NCI-H2081 (cell line): ENCODE measurements at places on chromosomes 7 and 10.

DNA sequence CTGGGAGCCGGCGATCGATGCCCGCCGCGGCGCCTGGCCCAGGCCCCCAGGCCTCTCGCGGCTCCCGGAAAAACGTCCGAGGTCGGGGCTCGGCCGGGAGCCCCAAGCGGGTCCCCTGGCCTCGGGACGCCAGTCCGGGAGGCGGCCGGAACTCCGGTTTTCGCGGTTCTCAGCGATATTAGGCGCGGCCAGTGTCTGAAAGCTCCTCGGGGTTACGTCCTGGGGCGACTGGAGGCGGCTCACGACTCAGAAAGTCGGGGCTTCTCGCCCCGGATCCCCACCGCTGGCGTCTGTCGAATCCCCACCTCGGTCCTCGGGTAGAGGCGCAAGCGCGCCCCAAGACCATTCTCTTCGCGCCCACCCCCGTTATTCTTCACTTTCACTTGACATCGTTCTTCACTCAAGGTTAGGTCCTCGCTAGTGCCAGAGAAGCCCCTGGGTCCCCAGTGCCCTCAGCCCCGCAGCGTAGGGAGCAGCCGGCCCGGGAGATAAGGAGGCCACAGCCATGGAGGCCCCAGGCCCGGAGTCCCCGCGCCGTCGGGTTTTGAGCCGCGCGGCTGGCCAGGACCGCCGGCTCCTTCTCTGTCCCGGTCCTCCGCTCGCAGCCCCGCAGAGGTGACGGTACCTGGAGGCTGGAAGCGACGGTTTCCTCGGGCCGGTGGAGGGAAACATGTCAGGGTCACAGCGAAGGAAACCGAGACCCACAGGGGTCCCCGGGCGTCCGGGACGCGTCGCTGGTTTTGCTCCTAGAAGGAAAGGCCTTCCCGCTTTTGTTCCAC, 35.2 kb upstream of the EBLN1 start:
- DNase-seq, result no peak

GRCh38 chr10:60335708-60336107, 54.0 kb downstream of the ANK3 start:
- DNase-seq, result no peak

GRCh38 chr7:129213828-129214227, 11.0 kb upstream of the AHCYL2 start:
- peak; percentile 23 for DNase-seq

- DNase-seq, result peak; percentile 91
Observed at GRCh38 chr7:119175911-119176627, 951.6 kb downstream of the ANKRD7 start.

GRCh38 chr7:151141855-151142685, 25.4 kb downstream of the GBX1 start:
- DNase-seq, result no peak

DNA sequence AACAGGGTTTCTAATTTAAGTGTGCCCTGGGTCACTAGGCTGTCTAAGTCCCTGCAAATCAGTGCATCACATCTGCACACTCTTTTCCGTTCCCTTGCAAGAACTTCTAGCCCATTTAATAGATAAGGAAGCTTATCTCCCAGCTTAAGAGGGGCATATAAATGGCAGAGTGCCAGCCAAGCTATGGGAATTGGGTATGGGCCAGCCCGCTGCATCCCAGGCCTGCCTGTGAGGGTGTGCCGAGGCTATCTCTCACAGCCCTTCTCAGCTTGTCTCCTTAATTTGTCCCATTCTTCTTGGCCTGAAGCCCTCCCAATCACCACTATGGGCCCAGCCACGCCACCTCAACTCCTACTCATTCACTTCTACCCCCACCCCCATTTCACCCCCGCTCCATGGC, 14.7 kb downstream of the AQP1 start:
- no peak for DNase-seq

DNA sequence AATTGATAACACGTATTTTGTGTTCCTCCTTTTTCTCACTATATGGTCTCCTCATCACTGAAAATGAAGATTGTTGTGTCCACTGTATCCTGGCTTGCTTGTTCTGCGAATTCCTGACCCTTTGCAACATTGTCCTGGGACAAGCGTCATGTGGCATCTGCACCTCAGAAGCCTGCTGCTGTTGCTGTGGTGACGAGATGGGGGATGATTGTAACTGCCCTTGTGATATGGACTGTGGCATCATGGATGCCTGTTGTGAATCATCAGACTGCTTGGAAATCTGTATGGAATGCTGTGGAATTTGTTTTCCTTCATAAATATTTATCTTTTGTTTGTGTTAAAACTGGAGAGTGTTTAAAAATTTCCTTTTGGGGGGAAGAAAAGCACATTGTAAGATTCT, 93.7 kb downstream of the MDFIC start:
- no peak for DNase-seq

DNA sequence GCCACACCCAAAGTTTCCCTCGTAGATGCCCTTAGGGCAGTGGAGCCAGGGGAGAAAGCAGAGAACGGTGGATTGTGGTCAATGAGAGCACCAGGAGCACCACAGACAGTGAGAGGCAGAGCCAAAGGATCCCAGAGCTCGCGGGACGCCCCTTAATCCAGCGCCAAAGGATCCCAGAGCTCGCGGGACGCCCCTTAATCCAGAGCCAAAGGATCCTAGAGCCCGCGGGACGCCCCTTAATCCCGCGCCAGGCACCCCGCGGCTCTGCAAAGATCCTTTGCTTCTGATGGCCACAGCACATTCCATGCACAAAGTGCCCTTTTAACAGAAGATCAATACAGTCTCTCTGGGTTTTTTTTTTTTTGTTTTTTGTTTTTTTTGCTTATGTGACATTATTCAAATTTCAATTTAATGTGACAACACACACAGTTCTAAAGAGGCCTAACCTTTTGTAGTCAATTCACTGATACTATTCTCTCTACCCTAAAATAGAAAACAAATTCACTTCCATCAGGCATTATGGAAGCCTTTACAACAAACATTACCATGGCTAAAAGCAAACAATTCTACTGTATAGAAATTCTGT, 52.9 kb upstream of the NCAPG2 start:
- no peak for DNase-seq

DNA sequence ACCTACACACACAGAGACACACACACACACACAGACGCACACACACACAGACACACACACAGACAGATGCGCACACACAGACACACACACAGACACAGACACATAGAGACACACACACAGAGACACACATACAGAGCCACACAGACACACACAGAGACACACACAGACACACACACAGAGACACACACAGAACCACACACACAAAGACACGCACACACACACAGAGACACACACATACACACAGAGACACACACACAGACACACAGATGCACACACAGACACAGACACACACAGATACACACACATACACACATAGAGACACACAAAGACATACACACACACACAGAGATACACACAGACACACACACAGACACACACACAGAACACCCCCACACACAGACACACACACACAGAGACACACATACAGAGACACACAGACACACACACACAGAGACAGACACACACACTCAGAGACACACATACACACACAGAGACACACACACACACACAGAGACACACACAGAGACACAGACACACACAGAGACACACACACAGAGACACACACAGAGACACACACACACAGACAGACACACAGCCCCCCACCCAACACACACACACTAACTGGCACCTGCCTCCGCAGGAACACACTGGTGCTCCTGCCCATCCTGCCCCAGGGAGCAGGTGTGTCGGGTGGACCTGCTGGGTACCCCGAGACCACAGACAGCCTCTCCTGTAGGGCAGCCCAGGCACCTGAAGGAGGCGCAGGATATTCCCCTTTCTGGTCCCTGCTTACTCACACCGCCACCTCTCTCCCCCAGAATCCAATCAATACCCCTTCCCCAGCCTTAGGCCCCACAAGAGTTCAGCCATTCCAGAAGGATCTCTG, 5.4 kb upstream of the FZD9 start:
- no peak for DNase-seq

DNA sequence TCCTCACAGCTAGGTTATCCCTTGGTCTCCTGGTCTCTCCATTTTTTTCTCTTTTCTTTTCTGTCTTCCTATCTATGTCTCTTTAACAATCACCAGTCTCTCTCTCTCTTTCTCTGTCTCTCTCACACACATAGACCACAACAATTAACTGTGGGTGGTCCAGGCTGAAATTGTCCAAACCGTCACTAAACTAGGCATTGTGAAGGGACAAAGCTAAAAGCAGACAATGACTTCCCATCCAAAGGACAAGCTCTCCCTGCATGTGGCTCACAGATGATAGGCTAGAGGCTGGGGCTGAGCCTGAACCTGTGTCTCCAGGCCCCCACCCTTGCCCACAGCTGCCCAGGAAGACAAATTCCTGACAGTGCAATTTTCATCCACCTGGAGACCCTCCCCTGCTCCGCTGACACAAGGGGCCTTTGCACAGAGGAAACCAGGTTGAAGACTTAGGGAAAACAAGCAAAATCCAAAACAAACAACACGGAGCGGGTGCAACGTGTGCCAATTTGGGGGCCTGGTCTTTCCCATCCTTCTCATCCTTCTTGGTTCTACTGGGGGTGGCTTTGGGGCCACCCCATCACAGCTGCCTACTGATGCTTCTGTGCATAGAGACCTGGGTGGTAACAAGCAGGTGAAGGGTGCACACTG, 755.4 kb downstream of the GRID1 start:
- no peak for DNase-seq

DNA sequence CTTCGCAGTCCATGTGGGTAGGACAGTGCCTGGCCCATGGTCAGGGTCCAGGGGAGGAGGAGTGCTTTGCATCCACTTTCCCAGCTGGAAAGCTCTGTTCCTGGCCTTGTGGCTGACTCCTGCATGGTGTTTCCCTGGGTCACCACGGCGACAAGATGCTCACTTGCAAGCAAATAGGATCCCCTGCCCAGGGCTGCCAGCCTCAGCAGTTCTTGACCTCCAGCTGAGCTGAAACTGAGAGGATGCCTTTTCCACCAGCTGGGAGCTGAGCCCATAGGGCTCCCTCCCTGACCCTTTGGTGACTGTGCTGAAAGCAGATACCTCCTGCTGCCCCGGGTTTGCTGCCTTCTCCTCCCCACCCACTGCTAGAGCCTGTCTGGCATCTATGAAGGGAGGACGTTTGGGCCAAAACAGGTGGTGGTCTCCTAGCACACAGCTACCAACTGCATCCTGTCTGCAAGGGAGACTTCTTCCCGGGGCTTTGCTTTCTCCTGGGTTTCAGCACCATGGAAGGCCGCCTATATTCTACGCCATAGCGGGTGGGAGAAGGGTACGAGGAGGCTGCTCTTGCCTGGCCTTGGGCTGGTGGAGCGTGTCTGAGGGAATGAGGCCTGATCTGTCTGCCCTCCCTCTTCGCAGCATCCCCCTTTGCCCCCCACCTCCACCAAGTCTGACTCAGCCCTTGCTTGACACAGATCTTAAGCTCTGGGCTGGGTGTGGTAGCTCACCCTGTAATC, 34.4 kb downstream of the UBTD1 start:
- DNase-seq, result no peak

DNA sequence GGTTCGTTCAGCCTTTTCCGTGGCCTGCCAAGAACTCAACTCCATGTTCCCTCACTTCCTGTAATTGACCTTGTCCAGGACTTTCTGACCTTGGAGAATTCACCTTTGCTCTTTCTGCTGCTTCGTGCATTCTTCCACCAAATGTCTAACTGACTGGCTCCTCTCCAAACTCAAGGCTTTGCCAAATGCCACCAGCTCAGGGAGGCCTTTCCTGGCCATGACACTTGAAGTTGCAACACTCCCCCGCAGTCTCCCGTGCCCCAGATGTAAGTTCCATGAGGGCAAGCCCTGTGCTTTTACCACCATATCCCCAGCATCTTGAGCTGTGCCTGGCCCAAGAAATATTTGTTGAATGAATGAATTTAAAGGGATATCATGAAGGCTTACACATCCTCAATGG, 238.4 kb downstream of the ARHGAP21 start:
- DNase-seq, result no peak

- DNase-seq, result no peak
Observed at GRCh38 chr10:43254199-43254730, 12.6 kb downstream of the RASGEF1A start.

GRCh38 chr10:71984809-71985388, 20.7 kb downstream of the CHST3 start:
- no peak for DNase-seq

GRCh38 chr10:16386855-16387254, 50.0 kb upstream of the PTER start:
- no peak for DNase-seq

GRCh38 chr7:144723301-144723700, 112.6 kb downstream of the TPK1 start:
- no peak for DNase-seq

GRCh38 chr7:50409856-50410745, 40.0 kb downstream of the FIGNL1 start:
- DNase-seq, result no peak

GRCh38 chr10:17431871-17432311, 22.5 kb downstream of the ST8SIA6 start:
- DNase-seq, result no peak

DNA sequence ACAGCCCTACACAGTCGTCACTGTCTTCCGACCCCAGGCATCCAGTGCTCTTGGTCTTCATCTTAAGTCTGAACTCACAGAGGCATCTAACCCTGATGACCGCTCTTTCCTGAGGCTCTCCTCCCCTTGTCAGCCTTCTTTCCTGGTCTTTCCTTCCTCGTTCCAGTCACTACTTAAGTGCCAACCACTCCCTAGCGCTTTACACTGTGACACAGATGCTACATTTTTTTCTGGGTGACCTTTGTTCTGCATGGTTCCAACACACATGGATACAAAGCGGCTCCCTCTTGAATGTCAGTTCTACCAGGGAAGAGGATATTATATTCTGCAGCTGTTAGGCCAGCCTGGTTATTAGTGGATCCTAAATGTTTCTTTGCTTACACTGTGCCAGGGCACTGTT, 12.7 kb downstream of the YWHAG start:
- DNase-seq, result peak; percentile 24

DNA sequence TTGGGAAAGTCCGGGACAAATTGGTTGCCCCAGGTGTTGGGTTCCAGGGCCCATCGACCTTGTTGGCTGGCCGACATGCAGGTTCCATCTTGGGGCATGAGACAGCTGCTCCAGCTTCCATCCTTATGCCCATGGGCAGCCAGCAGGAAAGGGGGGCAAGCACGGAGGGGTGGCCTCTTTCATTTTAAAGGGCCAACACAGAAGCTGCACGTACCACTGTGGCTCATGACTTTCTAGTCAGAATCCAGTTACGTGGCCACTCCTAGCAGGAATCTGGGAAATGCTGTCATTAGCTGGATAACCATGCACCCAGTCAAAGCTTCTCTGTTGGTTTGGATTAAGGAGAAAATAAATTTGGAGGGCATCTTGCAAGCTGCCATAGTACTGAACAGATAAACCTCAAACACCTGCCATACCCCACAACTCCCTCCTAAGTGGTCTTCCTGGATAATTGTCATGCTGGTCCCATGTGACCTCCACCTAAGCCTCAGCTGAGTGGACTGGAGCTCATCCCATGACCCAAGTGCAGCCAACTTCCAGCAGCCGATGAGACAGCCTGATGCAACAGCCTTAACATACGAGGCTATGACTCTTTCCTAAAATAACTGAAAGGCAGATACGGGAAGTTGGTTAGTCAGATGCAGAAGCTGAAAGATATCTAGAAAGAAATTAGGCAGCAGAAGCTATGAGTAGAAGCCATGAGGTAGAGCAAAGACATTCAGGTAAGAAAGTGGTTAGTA, 21.4 kb upstream of the GSDME start:
- DNase-seq, result no peak
